Mucosa of gallbladder (tissue), 1 donor: ENCODE measurements at places on chromosomes 16 and 17. TPM values are rescaled to one million over a fixed set of nuclear protein-coding genes. Genes with fewer than 3 reads are reported as not detected.

The RFWD3 gene
- total RNA-seq: 22.6 TPM

The LDHD gene
- 14.5 TPM for total RNA-seq

The SLC5A10 gene
- not detected for total RNA-seq

The SERPINF2 gene
- 2.9 TPM for total RNA-seq

The PLLP gene
- 206 TPM for total RNA-seq

The ACSM3 gene
- 11.0 TPM for total RNA-seq

The MYH13 gene
- not detected for total RNA-seq

- no peak for DNase-seq
These were observed 19.2 kb downstream of the NDUFAF8 start for GRCh38 chr17:81258292-81258691.

- no peak for DNase-seq
These were observed 23.5 kb upstream of the ZCCHC14 start for GRCh38 chr16:87516361-87516760.

- no peak for DNase-seq
These were observed 10.8 kb upstream of the ZNF629 start for GRCh38 chr16:30797670-30798309.

GRCh38 chr16:50037662-50038220 is 12.7 kb downstream of the CNEP1R1 start:
- DNase-seq: no peak

DNA sequence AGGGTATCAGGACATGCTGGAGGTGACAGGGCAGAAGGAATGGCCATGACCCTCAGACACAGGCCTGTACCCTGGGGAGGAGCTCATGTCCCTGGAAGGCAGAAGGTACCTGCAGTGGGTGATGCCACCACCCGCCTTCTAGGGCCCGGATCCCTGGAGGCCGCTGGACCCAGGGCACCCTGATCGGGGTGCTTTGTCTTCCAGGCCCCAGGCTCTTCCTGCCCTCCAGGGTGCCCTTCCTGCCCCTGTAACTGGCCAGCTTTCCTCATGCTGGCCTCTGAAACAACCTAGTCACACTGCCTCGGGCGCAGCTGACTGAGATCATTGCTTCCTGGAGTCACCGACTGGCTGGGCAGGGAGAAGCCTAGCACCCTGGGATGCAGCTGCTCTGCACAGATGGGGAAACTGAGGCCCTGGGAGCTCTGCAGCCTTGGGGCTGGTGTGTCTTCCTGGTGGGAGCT is 5.8 kb downstream of the ADCY7 start:
- DNase-seq: no peak

- DNase-seq: peak; percentile 9
These were observed 39.1 kb upstream of the ADGRG1 start for GRCh38 chr16:57589374-57589773.

DNA sequence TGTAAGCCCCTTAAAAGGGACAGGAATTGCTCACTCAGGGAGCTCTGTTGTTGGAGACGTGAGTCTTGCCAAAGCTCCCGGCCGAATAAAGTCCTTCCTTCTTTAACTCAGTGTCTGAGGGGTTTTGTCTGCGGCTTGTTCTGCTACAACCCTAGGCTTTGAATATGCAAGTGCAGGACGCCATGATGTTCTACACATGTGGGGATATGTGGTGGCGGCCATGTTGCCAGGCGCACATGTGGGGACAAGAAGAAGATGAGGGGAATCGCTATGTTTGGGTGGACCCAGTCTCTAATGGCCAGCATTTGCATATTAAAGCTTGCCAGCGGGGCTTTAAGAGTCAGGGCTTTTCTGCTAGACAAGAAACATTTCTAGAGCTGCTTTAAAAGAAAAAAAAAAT is 96.8 kb upstream of the CA10 start:
- no peak for DNase-seq

- no peak for DNase-seq
These were observed 483 bp downstream of the RPA1 start for GRCh38 chr17:1830288-1830687.

GRCh38 chr17:60901806-60902205 is 224.2 kb downstream of the BCAS3 start:
- no peak for DNase-seq

DNA sequence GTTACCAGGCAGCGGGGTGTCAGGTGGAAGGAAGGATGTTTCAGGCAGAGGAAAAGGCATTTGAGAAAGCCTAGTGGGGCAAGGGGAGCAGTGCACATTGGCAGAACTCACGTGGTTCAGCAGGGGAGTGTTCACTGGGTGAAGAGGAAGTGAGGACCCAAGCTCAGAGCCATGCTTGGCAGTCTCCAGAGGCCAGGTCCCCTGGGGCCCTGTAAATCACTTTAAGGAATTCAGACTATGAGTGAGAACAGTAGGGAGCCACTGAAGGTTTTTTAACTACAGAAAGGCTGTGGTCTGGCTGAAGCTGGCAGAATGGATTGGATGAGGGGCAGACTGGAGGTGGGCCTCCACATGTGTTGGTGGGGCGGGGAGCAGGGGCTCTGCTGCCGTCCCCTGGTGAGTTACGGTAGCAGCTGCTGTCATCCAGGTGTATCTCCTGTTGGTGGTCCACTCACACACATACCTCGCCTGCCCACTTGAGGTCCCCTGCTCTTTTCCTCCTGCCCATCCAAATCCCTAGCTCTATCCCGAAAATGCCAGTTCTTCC is 5.1 kb downstream of the CLEC16A start:
- DNase-seq: no peak

GRCh38 chr16:27665881-27666280 is 115.9 kb downstream of the KATNIP start:
- no peak for DNase-seq

- no peak for DNase-seq
These were observed 57.8 kb downstream of the PDPK1 start for GRCh38 chr16:2595393-2596205.

GRCh38 chr17:41650794-41651624 is 26.6 kb upstream of the KRT17 start:
- no peak for DNase-seq

DNA sequence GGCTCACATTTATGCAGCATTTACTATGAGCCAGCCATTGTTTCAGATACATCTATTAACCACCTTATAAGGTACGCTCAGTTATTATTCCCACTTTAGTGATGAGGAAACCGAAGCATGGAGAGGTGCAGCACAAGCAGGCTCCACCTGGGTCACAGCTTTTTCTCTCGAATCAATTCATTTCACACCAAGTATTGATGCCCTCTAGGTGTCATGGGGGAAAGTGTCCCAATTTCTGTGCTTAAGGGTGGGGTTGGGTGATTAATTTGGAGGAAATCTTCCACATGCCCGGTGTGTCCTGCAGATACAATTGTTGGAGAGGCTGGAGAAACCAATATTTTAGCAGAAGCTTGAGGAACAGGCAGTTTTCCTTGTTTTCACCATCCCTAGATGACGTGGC is 62.7 kb upstream of the DNAJA2 start:
- DNase-seq: no peak

DNA sequence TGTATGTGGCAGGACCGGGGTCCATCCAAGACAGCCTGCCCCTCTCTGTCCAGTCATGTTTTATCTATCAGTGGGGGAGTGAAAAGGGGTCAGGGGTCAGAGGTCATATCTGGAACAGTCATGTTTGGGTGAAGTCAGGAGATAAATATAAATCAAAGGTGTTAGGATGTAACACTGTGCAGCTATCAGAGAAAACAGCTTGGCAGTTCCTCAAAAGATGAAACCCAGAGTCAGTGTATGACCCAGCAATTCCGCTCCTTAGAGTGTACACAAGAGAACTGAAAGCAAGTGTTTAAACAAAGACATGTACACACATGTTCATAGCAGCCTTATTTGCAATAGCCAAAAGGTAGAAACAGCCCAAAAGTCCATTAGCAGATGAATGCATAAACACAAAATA is 361.3 kb downstream of the FOXL1 start:
- no peak for DNase-seq

GRCh38 chr16:7653746-7654461 is 321.3 kb downstream of the RBFOX1 start:
- DNase-seq: no peak

DNA sequence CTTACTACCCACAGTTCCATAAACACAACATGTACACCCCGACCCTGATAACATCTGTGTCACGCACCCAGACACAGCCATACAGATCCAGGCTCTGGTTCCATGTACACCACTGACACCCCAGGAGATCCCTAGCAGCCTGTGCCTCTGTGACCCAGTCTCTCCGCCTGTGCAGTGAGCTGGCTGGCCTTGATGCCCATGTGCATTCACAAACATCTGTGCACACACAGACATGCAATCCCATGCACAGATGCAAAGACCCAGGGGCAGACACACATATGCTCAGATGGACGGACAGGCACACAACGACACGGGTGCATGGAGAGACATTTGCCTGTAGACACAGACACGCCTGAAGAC is 4.1 kb downstream of the CCDC102A start:
- DNase-seq: no peak

GRCh38 chr17:65121916-65122806 is 15.0 kb upstream of the RGS9 start:
- no peak for DNase-seq

GRCh38 chr16:67198238-67198734 is 645 bp upstream of the ELMO3 start:
- DNase-seq: peak; percentile 60

DNA sequence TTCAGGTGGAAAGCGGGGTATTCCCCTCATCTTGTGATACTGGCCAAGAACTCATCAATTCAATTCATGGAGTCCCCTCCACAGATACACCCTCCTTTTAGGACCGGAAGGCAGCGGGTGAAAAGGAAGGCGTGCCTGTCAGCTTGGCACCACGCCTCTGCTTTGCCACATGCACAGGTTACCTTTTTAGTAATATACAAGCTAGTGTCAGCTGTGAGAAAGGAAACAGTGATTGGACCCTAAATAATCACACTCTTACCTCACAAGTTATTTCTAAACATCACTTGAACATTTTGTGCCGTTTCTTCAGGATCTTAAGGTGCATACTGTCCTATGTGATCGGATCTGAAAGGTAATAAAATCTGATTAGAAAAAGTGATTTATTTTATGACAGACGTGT is 15.7 kb downstream of the ZDHHC7 start:
- no peak for DNase-seq

DNA sequence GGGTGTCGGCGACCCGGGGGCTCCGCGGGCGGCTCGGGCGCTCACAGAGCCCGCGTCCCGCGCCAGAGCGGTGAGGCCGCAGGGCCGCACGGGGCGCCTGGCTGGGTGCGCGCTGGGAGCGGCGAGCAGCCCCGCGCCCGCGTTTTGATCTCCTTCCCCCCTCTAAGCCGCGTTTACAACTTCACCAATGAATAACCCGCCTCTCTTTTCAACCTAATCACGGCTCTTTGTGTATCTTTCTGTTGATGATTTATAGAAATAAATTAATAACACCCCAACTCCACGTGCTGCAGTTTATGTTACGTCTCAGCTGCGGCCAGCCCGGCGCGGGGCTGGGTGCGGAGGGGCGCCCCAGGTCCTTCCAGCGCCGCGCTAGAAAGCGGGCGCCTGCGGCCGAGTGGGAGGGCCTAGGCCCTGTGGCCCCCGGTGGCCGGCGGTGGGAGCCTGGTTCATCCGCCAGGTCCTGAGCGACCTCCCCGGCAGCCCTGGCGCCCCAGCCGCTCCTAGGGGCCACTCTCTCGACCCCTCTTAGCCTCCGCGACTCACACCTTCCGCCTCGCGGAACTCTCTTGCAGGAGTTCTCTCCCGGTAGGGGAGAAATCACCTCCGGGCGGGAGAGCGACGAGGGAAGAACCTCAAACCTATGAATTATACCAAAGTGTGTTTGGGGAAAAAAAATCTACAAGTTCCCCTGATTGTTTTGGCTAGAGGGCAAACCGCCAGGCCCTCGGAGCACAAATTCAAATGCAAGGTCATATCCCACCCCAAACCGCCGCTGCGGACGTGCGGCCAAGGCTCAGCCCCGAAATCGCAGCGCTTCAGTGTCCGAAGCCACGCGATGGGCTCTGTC is 1.9 kb downstream of the HNF1B start:
- no peak for DNase-seq

DNA sequence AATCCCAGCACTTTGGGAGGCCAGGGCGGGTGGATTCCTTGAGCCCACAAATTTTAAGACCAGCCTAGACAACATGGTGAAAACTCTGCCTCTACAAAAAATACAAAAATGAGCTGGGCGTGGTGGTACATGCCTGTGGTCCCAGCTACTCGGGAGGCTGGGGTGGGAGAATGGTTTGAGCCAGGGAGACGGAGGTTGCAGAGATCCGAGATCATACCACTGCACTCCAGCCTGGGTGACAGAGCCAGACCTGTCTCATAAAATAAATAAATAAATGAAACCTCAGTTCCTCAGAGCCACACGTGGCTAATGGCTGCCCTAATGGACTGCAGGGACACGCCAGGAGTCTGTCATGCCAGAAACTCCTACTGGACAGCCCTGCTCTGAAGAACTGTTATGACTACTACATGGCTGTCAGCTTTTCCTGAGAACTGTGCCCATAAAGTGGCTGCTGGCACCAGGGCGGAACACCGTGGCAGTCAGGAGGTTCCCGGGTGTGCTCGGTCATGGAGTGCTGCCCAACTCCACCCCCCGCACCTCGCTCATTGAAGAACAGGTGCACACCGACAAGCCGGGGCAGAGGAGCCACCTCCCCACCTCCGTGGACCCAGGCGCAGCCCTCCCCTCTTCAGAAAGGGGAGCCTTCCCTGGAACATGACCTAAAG is 4.3 kb downstream of the TMEM11 start:
- no peak for DNase-seq

- no peak for DNase-seq
These were observed 17.6 kb downstream of the CCDC42 start for GRCh38 chr17:8726941-8727555.

DNA sequence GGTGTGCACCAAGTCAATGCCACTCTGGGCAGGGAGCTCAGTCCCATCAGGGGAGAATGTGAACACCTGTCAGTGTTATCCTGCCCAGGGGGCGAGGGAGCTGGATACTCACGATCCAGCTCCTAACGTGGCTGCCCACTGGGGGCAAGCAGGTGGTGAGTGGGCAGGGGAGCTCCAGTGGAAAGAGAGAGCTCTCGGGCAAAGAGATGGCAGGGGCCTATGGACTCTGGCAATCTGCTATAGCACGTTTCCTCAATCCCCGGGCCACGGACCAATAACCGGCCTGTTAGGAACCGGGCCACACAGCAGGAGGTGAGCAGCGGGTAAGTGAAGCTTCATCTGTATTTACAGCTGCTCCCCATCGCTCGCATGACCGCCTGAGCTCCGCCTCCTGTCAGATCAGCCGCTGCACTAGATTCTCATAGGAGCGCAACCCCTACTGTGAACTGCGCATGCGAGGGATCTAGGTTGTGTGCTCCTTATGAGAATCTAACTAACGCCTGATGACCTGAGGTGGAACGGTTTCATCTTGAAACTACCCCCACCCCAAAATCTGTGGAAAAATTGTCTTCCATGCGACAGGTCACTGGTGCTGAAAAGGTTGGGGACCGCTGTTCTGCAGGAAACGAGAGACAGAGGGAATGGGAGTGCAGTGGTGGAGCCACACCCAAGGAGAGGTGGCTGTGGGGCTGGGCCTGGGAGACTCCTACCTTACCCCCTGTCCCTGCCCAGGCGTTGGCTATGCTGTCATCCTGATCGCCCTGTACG is 15.6 kb downstream of the SLC6A2 start:
- DNase-seq: no peak
